ENCODE measurements at places on chromosomes 6 and 20.

- DNase-seq = no peak
Observed at GRCh38 chr6:158027590-158028285, 46.1 kb downstream of the SYNJ2 start.

DNA sequence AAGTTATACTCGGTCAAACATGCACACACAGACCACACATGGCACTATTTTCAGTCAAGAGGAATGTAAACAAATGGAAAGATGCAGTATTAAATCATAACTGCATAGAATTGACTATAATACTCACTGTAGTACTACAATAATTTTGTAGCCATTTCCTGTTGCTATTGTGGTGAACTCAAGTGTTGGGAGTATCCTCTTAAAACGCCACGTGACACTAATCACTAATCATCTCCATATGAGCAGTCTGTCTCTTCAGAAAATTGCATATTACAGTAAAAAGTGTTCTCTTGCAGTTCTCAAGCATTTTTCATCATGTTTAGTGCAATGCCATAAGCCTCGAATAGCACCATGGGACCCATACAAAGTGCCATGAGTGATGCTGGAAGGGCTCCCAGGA lies 258.7 kb upstream of the ID4 start:
- DNase-seq = no peak

DNA sequence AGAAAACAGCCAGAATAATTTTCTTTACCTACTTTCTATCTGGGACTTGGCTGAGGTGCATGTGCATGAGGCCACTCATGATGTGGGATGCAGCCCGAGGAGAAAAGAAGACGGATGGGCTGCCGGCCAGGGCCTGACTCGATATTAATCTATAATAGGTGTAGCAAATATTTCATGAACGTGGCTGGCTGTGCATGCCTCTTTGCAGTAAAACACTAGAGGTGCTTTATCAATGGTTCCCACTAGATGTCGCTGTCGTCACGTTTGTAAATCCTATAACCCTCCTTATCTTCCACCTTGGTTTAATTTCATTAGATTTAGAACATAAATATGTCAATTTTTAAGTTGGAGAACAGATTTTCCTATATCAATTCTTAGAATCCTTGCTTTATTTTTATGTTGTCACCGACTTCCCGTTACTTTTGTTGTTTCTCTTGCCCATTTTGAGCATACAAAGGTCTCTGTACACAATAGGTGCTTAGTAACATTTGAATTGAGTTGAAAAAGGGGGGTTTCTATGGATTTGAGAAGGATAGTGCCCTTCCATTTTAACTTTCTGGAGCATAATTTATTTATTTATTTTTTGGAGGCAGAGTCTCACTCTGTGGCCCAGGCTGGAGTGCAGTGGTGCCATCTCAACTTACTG lies 19.6 kb upstream of the FERMT1 start:
- DNase-seq = peak; percentile 38

GRCh38 chr6:87066449-87067333 lies 28.2 kb downstream of the CGA start:
- DNase-seq = peak; percentile 82

GRCh38 chr6:105320765-105321164 lies 82.1 kb downstream of the PREP start:
- DNase-seq = no peak
